Dermis blood vessel endothelial cell (primary cell): ENCODE measurements at places on chromosomes 7 and 10.

- DNase-seq = no peak
Observed at GRCh38 chr10:81909453-81909852, 34.5 kb downstream of the NRG3 start.

- no peak for DNase-seq
Observed at GRCh38 chr10:79224992-79225391, 122.3 kb upstream of the PPIF start.

DNA sequence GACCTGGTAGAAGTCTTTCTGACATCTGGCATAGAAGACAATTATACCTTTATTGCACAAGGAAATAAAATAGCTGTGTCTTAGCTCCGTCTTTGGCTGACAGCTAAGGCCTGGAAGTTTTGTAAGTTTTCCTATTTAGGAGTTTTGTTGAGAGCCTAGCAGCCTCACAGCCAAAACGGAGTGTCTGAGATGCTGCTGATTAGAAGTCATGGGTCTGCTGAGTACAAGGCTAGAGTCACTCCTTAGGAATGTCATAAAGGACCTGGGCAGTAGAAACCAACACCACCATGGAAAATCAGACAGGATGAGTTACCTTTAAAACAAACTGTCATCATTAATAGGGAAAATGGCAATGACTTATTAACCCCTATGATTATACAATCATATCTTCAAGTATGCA is 442.5 kb downstream of the KCNMA1 start:
- peak; percentile 6 for DNase-seq

DNA sequence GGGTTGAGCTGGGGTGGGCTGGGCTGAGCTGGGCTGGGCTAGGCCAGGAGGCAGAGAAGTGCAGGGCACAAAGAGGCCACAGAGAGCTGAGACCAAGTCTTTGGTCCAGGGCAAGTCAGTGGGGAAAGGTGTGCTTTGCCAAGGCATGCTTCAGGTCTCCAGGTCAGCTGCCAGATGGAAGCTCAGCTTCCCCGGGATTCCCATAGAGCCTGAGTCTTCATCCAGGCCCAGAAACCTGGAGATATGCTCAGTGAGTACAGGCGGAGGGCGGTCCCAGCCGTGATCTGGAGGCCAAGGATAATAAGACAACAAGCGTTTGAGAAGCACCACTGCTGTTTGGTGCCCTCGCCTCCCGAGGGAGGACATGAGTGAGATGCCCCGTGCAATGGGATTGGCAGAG is 4.7 kb upstream of the CALN1 start:
- DNase-seq = no peak

GRCh38 chr10:124144536-124144935 is 51.1 kb upstream of the CHST15 start:
- no peak for DNase-seq

- DNase-seq = no peak
Observed at GRCh38 chr7:154795437-154795836, 207.5 kb downstream of the PAXIP1 start.

DNA sequence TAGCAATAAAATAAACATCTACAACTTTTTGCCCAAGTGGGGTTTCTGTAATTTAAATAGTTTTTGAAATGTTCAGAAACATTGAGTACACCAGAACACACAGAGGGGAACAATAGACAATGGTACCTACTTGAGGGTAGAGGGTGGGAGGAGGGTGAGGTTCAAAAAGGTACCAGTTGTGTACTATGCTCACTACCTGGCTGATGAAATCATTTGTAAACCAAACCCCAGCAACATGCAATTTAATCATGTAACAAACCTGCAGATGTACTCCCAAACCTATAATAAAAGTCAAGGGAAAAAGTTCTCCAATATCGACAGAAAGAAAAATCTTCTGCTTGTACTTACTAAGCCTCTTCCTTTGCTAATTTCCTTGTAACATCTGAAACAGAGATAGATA is 4.2 kb upstream of the TES start:
- no peak for DNase-seq

DNA sequence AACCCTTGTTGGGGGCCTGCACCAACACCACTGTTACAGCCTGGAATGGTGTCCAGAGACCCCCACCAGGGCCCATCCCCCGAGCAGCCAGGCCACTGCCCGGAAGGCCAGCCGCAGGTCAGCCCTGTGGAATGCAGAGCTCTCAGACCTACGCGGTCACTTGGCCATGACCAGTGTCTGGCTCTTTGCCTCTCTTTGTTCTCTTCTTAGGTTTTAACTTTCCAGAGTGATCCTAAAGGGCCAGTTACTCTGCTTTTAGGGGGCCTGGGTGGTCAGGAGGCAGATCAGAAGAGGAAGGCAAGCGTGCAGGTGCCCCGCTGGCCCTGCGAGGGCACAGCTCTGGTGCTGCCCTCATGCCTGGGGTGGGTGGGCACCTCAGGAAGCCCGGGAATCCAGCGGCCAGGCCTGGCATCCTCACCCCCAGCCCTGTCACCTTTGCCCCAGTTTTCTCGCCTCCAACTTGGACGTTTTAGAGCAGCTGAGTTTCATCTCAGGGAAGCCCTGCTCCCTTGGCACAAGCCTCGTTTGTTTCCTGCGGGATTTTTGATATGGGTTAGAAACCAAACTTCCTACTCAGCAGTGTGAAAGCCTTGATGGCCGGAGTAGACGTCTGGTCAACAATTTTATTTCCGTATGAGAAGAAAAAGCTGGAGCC is 62.5 kb upstream of the CHST15 start:
- DNase-seq = peak; percentile 62

GRCh38 chr7:67311901-67312300 is 315.3 kb downstream of the TYW1 start:
- no peak for DNase-seq

- peak; percentile 10 for DNase-seq
Observed at GRCh38 chr7:155263581-155264143, 34.0 kb upstream of the INSIG1 start.

- peak; percentile 10 for DNase-seq
Observed at GRCh38 chr10:42543840-42544372, 94.5 kb downstream of the ZNF33B start.

GRCh38 chr7:99083733-99084132 is 60.2 kb downstream of the SMURF1 start:
- DNase-seq = no peak

GRCh38 chr7:84638339-84638697 is 443.7 kb upstream of the SEMA3A start:
- DNase-seq = peak; percentile 28

GRCh38 chr7:158067219-158067930 is 520.2 kb downstream of the PTPRN2 start:
- no peak for DNase-seq

DNA sequence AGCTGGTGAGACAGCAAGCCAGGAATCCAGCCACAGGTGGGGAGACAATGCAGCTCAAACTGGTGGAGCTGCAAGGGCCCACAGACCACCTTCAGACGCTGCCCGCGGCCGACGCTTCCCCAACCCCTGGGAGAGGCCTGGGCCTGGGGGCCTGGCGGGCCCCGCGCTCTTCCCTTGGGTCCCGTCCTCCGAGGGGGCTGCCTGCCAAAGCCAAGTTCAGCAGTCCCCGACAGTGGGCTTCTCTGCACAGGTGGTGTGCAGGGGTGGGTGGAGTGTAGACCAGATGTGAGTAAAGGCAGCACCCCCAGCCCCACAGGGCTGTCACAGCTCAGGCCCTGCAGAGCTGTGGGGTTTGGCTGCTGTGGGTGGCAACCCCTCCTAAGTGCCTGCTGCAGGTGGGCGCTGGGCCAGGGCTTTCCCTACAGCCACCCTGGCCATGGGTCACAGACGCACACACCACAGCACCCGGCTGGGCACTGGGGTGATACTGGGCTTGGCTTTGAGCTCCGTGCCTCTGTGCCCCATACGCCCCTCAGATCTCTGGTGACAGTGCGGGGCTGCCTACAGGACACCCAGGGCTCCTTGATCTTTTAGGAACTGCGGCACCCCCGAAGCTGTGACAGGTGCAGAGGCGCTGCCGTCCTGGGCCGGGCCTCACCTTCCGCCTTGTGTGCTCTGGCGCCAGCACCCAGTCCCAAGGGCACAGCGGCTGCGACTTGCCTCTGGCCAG is 20.5 kb downstream of the BNIP3 start:
- no peak for DNase-seq
